ENCODE measurements at places on chromosomes 2 and 18.

GRCh38 chr2:70828914-70829824, 6.4 kb downstream of the CD207 start:
- peak; percentile 65 for DNase-seq

DNA sequence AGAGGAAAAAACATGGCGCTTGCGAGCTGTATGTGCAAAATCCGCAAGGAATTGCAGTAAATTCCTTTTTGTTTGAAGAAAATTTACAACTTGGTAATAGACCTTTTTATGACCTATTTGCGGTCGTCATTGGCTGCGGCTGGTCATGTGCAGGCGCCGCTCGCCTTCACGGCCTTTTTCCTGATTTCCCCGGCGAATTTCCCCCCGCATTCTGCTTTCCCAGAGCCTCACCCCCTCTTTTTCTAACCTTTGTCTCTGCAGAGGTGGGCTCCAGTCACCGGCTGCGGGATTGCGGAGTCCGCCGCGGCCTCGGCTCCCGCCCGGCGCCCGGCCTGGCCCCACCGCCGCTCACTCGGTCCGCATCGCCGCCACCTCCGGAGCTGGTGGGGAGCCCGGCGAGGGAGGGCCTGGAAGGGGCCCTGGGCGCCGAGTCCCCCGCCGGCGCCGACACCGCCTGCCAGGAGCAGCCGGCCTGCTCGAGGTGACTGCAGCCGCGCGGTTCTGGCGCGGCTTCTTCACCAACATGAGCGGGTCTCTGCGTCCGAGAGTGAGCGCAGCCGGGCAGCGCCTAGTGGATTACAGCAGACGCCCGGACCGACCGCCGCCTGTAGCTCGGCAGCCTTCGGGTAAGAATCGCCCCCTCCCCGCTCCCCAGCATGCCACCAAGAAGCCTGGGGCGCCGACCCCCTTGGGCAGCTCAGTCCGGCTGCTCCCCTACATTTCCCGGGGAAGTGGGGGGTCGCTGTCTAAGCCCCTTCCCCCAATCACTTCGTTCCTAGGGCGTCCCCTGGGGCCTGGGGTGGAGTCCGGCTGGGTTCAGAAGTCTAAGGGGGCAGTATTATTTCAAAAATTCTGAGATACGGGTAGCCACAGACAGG, 7.1 kb downstream of the HOXD8 start:
- DNase-seq = no peak

GRCh38 chr2:37412231-37412630, 67.8 kb downstream of the QPCT start:
- DNase-seq = no peak

GRCh38 chr2:193088026-193088425, 893.3 kb upstream of the TMEFF2 start:
- DNase-seq = no peak

DNA sequence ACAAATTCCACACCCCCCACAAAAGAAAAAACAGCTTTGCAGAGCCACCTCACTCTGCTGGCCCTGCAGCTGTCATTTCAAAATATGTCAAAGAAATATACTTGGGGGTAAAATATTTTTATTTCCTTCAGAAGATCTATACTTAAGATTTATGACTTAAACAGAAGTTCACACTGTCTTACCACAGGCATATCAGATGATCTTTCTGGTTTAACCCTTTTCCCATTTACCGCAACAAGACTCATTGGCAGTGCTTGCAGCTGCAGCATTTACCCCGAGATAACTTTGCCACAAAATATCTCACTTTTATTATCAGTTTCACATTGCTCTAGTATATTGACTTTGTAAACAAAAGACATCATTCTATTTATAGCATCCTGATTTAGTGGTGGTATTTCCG, 21.6 kb upstream of the SLC35G4 start:
- no peak for DNase-seq

DNA sequence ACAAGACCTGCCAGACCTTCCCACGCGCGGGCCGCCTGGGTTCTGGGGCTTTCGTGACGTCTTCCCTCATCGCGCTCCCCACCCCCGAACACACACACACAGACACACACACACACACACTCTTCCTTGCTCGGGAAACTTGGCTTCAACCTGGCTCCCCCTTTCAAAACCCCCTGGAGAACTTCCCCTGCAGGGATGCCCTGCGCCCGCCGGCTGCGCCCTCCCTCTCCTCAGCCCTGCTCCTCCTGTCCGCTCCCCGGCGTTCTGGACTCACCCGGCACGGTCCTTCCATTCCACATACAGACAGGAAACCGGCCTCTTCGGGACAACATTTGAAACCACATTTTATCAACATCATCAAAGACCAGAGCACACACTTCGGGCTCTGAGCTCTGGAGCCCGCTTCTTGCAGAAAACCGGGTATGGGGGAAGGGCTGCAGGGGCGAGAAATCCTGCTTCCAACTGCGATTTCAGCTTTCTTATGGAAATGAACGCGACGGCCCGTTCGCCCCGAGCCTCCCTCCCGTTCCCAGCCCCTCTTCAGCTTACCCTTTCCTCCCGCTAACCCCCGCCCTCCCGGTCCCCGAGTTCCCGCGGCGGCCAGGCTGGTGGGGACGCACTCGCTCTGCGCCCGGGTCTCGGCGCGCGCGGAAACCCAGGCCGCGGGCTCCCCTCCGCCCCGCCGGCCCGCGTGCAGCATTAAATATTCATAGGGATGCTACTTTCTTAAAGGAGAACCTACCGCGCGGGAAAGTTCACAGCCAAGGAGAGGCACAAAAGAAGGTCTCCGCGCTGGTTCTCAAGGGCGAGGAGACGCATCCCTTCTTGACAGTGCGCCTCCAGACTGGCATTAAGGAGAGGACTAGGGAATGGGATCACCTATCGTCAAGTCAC, 18.3 kb downstream of the POU3F3 start:
- DNase-seq = no peak

GRCh38 chr18:21911551-21911950, 171.0 kb downstream of the MIB1 start:
- DNase-seq = no peak

- no peak for DNase-seq
These were observed 34.3 kb upstream of the RMP24 start for GRCh38 chr18:35938158-35938557.

DNA sequence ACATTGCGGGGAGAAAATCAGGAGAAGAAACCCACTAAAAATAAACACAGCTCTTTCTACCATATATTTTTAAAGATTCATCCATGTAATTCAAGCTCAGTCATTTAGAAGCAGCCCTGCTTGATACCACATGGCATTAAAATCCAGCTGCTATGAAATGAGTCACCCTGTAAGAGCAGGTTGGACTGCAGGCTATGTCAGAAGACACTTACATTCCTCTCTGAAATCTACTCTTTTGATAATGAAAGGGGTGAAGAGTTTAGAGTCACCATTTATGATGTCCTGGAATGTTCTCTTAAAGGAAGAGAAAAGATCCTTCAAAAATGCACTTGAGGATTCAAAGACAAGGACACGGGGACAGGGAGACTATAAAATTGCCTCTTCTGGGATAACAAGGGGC, 100.6 kb upstream of the APCDD1 start:
- DNase-seq = peak; percentile 31

- no peak for DNase-seq
These were observed 16.4 kb upstream of the TMEM18 start for GRCh38 chr2:693606-694005.

DNA sequence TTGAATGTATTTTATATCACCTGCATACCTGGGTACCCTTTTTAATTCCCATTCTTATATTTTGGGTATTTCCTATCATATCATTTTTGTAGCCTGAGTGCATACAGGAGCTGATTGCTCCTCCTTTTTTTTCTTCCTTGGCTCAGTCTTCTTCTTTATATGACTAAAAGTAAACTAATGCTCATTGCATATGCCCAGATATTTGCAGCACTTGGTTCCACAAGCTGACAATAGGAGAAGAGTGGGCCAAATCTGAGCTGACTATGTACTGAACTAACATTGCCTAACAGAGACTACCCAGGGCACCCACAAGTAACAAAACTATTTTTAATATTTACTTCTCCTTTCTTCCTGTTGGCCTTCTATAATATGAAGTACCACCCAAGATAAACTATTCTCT, 131.7 kb upstream of the SPOPL start:
- DNase-seq = no peak

DNA sequence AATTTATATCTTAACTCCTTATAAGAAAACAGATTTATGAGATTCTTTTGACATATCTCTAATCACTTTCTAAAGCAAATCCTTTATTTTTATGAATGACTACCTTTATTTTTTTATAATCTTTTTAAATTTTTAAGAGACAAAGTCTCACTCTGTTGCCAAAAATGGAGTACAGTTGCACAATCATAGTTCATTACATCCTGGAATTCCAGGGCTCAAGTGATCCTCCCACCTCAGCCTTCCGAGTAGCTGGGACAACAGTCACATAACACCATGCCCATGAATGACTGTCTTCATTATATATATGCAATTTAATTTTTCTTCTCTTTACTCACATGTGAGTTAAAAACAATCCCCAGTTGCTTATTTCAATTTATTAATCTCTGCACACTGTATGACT, 21.7 kb downstream of the ACADL start:
- no peak for DNase-seq

GRCh38 chr2:120859814-120860578, 124.3 kb downstream of the GLI2 start:
- no peak for DNase-seq

- no peak for DNase-seq
These were observed 140.1 kb upstream of the ASB18 start for GRCh38 chr2:236404346-236404745.

- no peak for DNase-seq
These were observed 61.3 kb upstream of the MYT1L start for GRCh38 chr2:2392332-2392731.

DNA sequence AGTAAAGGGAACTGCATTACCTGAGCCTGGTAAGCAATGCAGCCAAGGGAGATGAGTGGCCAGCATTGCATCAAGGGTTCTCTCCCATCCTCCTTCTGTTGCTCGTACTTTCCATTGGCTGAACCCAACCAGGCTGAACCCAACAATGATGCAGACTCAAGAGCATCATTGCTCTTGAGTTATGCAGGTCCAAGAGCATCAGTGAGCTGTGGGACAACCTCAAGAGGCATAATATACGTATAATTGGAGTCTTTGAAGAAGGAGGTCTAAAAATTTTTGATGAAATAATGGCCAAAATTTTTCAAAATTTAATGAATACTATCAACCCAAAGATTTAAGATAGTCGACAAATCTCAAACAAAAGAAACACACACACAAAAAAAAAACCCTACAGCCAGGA, 213.0 kb downstream of the RNF152 start:
- DNase-seq = no peak

DNA sequence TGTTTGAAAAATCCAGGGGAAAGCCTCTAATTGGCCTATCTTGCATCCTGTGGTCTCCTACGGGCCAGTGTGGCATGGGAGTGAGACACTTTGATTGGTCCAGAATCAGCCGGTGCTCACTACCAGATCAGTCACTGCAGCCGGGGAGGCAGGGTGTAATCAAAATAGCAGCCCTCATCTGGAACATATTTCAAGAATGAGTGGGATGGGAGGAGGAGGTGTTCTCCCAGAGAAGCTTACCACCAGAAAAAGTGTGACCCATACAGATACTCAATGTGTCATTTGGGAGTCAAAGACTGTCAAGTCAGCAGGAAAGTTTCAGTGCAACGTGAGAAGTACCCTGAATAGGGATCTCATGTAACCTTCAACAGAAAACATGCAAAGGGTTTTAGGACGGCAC, 393.9 kb upstream of the SLC14A2 start:
- peak; percentile 37 for DNase-seq

DNA sequence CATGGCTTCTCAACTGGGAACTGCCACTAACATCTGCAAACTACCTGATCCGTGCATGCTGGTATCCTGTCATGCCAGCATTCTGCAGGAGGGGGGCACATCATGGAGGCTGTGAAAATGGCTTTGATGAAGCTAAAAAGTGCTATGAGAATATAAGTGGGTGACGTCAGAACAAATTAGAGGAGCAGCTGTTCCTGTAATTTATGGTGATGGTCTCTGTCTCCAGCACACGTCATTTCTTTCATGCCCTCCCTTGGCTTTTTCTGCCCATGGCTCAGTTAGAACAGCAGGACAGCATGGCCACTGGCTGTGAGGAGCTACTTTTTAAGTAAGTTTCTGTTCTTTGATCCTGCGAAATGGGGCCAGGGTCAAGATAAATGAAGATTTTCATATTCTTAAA, 466.3 kb downstream of the THSD7B start:
- DNase-seq = no peak

GRCh38 chr2:95042472-95043271, 17.2 kb downstream of the MAL start:
- DNase-seq = no peak

GRCh38 chr2:37982147-37982582, 57.1 kb downstream of the RMDN2 start:
- DNase-seq = peak; percentile 35

GRCh38 chr2:131058920-131059319, 34.3 kb downstream of the FAM168B start:
- no peak for DNase-seq

GRCh38 chr18:70578480-70578879, 289.6 kb downstream of the SOCS6 start:
- DNase-seq = no peak

All from HS-5 (cell line).